ENCODE measurements at places on chromosomes 2 and 18. TPM values are rescaled to one million over a fixed set of nuclear protein-coding genes. Genes with fewer than 3 reads are reported as not detected.

DNA sequence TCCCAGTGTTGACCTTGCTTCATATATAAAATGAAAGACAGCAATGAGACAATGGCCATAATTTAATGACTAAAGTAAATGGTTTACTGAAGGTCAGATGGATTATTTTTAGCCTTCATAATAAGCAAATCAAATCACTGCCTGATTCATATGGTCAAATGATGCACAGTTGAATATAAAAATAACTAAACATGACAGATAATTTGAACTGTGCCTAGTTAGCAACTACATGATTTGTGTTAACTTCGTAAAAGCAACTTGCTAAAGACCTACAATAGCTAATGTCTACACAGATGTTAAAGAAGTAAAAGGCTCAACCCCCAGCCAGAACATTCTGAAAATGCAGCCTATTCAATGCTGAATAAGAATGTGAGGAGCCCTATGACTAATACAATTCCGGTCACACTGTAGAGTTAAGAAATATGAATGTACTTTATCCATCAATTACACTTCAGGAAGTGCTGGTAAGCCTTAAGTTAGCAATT lies 590.8 kb upstream of the CDH2 start:
- DNase-seq = peak; percentile 75
- H3K4me1 ChIP-seq = peaks cover 33% of the 10 kb centered on the region
- H3K27me3 ChIP-seq = no peaks in the 10 kb centered on the region
- H3K36me3 ChIP-seq = no peaks in the 10 kb centered on the region
- H3K4me3 ChIP-seq = no peak overlapping the region

- no peaks in the 10 kb centered on the region for H3K36me3 ChIP-seq
- DNase-seq = peak; percentile 80
Measured at GRCh38 chr2:46876741-46877384, 38.7 kb downstream of the MCFD2 start.

GRCh38 chr2:105390454-105390853 lies 8.4 kb downstream of the FHL2 start:
- H3K27ac ChIP-seq = peak overlapping the region; percentile 92
- no peak overlapping the region for H3K4me3 ChIP-seq
- peaks cover 86% of the 10 kb centered on the region for H3K4me1 ChIP-seq
- peaks cover 19% of the 10 kb centered on the region for H3K36me3 ChIP-seq
- peak; percentile 44 for DNase-seq

DNA sequence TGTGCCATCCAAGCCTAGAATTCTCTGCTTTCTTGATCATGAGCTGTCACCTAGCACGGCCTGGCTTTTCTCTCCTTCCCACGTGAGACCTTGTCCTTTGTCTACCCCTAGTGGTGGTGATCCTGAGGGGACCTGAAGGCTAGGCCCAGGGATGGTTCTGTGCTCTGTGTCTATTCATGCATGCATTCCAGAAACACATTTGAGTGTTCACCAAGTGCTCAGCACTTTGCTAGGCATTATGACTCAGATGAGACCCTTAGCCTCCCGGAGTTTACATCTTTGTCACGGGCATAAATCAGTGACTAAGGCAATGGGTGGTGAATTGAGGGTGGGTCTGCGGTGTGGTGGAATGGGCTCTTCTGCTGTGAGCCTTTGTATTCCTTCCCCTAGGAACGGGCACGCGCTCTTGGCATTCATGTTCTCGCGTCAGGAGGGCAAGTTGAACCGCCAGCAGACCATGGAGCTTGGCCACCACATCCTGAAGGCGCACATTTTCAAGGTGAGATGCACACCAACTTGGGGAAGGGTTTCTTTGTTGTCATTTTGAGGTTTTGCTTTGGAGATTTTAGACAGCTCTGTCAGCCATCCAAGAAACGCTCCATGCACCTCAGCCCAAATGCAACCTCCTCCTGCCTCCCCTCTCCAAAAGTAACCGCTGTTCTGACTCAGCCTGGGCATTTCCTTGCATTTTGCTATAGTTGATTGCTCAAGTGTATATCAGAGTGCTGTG lies 100.9 kb downstream of the WDSUB1 start:
- no peaks in the 10 kb centered on the region for H3K27me3 ChIP-seq
- peaks cover 5% of the 10 kb centered on the region for H3K36me3 ChIP-seq
- H3K27ac ChIP-seq = no peak overlapping the region
- no peak overlapping the region for H3K4me3 ChIP-seq
- H3K4me1 ChIP-seq = peaks cover 42% of the 10 kb centered on the region

The RPL37A gene
- total RNA-seq = 2,952 TPM

The RASGRP3 gene
- total RNA-seq = 42.1 TPM

- no peaks in the 10 kb centered on the region for H3K36me3 ChIP-seq
- no peak overlapping the region for H3K4me3 ChIP-seq
- no peak overlapping the region for H3K27ac ChIP-seq
- no peaks in the 10 kb centered on the region for H3K27me3 ChIP-seq
- H3K4me1 ChIP-seq = no peaks in the 10 kb centered on the region
Measured at GRCh38 chr2:34660741-34661140, 1061.6 kb upstream of the FAM98A start.

The TMEM87B gene
- 21.5 TPM for total RNA-seq

DNA sequence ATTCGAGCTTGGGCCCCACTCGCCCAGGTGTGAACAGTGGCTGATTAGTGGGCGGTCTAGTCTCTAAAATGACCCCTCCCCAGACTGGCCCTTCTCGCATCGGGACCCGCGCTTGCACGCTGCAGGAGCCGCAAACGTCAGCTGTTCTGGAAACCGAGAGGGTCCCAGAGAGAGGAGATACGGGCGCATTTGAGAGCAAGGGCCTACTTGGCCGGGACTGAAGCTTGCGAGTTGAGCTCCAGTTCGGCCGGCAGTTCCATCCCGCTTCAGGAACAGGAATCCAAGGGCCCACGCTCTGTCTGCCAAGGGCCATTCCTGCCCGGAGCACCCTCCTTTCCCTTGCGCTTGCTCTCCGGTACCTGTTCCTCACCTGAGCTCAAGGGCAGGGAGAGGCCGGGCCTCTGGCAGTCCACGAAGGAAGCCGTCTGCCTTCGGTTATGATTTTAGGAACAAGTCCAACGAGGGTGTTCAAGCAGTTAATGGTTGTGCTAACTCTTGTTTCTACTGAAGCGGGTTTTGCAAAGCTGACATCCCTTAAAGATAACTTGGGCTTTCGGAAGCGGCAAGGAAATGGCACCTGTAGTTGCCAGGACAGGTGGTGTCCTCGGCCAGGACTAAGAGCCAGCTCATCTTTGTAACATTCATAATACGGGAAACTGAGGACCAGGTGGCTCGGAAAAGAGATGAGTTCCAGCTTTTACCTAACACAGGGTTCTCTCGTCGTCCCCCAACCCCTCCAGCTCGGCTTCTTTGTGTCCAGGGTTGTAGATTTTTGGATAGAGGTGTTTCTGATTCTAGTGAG lies 3.9 kb upstream of the DLX1 start:
- H3K27me3 ChIP-seq = peaks cover 58% of the 10 kb centered on the region
- DNase-seq = no peak

- no peak overlapping the region for H3K27ac ChIP-seq
- no peaks in the 10 kb centered on the region for H3K27me3 ChIP-seq
- peaks cover 11% of the 10 kb centered on the region for H3K36me3 ChIP-seq
- no peak overlapping the region for H3K4me3 ChIP-seq
- no peak for DNase-seq
Measured at GRCh38 chr2:11813951-11814350, 67.5 kb downstream of the LPIN1 start.

- no peak overlapping the region for H3K27ac ChIP-seq
- H3K4me1 ChIP-seq = peaks cover 22% of the 10 kb centered on the region
- no peak overlapping the region for H3K4me3 ChIP-seq
- no peaks in the 10 kb centered on the region for H3K27me3 ChIP-seq
- no peaks in the 10 kb centered on the region for H3K36me3 ChIP-seq
Measured at GRCh38 chr2:131673400-131674173, 145.9 kb downstream of the CCDC74A start.

GRCh38 chr2:144364944-144365738 lies 154.8 kb downstream of the ZEB2 start:
- H3K27ac ChIP-seq = no peak overlapping the region
- no peak for DNase-seq
- H3K4me3 ChIP-seq = no peak overlapping the region
- no peaks in the 10 kb centered on the region for H3K27me3 ChIP-seq
- H3K36me3 ChIP-seq = no peaks in the 10 kb centered on the region

DNA sequence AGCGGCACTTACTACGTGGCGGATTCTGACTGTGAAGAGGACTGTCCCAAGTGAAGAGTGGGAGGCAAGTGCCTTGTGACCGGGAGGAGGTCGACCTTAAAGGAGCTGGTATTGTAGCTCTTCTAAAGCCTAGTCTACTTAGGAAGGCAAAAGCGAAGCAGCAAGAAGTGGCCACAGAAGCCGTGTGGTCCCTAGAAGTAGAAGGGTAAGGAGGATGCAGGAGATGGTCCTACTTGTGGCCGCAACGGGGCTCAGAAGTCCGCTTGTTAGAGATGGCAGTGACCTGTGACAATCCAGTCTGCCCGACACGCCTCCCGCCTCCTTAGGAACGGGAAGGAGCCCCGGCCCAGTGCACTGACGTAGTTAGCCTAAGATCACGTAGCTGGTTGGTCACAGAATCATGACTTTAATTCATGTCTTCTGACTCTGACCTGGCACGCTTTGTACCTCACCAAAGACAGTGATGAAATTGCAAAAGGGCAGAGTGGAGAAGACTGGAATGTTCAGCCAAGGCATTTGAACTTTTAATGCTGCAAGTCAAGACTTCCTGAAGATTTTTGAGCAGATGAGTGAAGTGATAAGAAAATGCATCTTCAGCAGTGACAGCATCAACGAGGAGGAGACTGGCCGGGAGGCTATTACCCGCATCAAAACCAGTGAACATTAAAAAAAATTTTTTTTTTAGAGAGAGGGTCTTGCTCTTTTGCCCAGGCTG lies 749 bp upstream of the EIF2AK3 start:
- no peaks in the 10 kb centered on the region for H3K36me3 ChIP-seq
- peaks cover 24% of the 10 kb centered on the region for H3K4me1 ChIP-seq
- peak overlapping the region; percentile 95 for H3K27ac ChIP-seq
- no peak for DNase-seq

DNA sequence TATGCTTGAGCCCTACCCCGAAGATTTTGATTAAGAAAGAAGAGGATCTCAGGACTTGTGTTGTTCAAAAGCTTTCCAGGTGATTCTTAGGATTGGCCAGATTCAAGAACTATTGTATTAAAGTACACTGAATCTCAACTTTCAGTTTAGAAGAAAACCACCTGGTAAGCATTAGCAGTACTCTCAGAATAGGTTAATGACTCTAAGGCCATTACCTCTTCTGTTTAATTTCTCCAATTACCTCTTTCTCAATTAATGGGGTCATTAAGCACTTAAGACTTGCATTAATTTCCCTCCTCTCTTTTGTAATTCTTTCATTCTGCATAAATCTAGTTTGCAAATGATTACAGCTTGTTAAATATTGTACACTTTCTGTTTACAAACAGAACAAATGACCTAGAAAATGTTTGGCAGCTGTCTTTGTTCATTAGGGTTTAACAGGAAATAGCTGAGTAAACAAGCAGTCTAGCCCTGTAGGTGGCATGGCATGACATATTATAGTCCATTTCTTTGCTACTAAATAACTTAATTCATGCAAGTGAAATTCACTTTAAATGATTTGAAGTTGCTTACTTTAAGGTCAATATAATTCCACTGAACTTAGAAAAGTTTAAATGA lies 20.4 kb upstream of the TDRD15 start:
- DNase-seq = peak; percentile 60
- H3K4me3 ChIP-seq = no peak overlapping the region
- H3K27ac ChIP-seq = no peak overlapping the region

The NTSR2 gene
- total RNA-seq = not detected

DNA sequence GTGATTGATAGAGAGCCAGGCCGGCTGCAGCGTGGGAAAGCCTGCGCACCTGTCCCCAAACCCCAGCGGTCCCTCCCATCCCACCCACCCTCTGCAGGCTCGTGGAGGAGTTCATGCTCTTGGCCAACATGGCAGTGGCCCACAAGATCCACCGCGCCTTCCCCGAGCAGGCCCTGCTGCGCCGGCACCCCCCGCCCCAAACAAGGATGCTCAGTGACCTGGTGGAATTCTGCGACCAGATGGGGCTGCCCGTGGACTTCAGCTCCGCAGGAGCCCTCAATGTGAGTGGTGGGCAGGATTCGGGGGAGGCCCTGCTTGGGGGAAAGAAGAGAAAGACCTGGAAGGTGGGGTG lies 48.9 kb upstream of the ALPP start:
- H3K4me1 ChIP-seq = no peaks in the 10 kb centered on the region
- no peak for DNase-seq

DNA sequence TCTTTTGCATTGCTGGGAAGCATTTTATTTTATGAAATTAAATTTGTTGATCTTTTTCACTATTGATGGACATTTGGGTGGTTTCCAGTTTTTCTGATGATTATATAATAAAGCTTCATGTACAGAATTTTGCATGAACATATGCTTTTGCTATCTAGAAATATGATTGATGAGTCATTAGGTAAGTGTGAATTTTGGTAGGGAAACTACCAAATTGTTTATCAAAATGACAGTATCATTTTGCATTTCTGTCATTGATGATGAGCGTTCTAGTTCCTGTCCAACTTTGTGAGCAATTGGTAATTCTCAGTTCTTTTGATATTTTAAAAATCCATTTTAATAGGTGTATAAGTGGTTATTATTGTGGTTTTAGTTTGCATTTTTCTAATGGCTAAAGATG lies 67.7 kb downstream of the TAF4B start:
- no peaks in the 10 kb centered on the region for H3K36me3 ChIP-seq
- H3K4me1 ChIP-seq = no peaks in the 10 kb centered on the region
- no peak overlapping the region for H3K27ac ChIP-seq
- H3K27me3 ChIP-seq = no peaks in the 10 kb centered on the region
- no peak for DNase-seq

The TPO gene
- not detected for total RNA-seq

The FBXO41 gene
- total RNA-seq = 1.2 TPM

GRCh38 chr2:200814917-200815316 lies 3.2 kb downstream of the BZW1 start:
- H3K4me1 ChIP-seq = peaks cover 28% of the 10 kb centered on the region
- no peak overlapping the region for H3K27ac ChIP-seq
- peaks cover 27% of the 10 kb centered on the region for H3K36me3 ChIP-seq

All from endothelial cell of umbilical vein (primary cell).